Stimulated activated CD4-positive, alpha-beta T cell treated with anti-CD3 and anti-CD28 coated beads, Interleukin-1b, Interleukin-23, amount 100 ng/mL, for 24 hours (primary cell): ENCODE measurements at places on chromosomes 7 and 10.
A peak's percentile ranks its signal among the peaks of the same experiment; 100 is the strongest.

DNA sequence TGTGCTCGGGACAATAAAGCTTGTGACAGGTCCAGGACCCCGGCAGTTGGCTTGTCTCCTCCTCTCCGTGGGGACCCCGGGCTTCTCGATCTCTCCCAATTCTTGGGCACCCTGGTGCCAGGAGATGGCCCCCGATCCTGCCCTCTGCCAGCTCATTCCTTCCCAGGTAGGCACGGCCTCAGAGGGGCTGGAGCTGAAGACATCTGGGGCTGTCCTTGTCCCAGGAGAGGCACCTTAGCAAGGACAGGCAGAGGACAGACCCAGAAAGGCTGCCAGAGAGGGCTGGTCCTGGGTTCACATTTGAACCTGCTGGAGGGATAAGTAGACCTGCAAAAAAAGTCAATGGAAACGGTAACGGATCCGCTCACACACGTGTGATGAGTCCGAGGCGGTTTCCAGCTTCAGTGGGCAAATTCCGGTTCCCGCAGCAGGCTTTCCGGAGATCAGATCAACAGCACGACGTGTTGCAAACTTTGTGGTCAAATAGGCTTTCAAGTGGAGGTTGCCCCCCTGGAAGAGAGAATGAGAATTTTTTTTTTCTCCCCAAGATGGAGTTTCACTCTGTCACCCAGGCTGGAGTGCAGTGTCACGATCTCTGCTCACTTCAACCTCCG lies 47.7 kb upstream of the GTF2IRD1 start:
- DNase-seq: no peak

GRCh38 chr7:98562381-98562823 lies 54.7 kb upstream of the NPTX2 start:
- DNase-seq: no peak

- no peak for DNase-seq
Measured at GRCh38 chr10:97916586-97916985, 66.9 kb downstream of the GOLGA7B start.

- no peak for DNase-seq
Measured at GRCh38 chr7:141287936-141288335, 214.1 kb downstream of the TMEM178B start.

GRCh38 chr7:128383776-128384175 lies 22.3 kb upstream of the PRRT4 start:
- no peak for DNase-seq

GRCh38 chr7:111743244-111743847 lies 181.1 kb upstream of the IMMP2L start:
- no peak for DNase-seq

GRCh38 chr7:33716581-33717477 lies 188.5 kb upstream of the BMPER start:
- DNase-seq: no peak

GRCh38 chr7:28354601-28355402 lies 57.5 kb upstream of the CREB5 start:
- DNase-seq: no peak

- DNase-seq: no peak
Measured at GRCh38 chr7:82258181-82258580, 185.4 kb downstream of the CACNA2D1 start.

- DNase-seq: no peak
Measured at GRCh38 chr7:145986248-145986874, 130.2 kb upstream of the CNTNAP2 start.

GRCh38 chr10:56991591-56992069 lies 630.6 kb upstream of the ZWINT start:
- DNase-seq: no peak

DNA sequence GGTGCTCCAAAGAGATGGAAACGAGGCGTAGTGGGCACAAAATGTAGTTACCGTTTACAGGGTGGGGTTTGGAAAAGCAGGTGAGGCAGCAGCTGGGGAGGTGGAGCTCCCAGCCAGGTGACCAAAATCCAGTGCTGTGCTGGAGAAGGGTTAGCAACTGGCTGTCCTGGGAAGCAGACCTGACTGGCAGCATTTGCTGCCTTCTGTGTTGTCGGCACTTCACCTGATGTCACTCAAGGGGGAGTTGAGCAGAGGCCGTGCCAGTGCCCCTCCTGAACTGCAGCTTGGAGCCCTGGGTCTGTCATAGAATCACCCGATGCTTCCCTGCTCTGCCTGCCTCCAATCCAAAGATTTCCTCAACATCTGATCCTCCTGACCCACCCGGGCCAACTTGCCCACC lies 12.8 kb downstream of the GCK start:
- no peak for DNase-seq

GRCh38 chr7:157943561-157943960 lies 606.8 kb downstream of the DNAJB6 start:
- no peak for DNase-seq

GRCh38 chr7:80634505-80634904 lies 3.9 kb upstream of the CD36 start:
- no peak for DNase-seq

DNA sequence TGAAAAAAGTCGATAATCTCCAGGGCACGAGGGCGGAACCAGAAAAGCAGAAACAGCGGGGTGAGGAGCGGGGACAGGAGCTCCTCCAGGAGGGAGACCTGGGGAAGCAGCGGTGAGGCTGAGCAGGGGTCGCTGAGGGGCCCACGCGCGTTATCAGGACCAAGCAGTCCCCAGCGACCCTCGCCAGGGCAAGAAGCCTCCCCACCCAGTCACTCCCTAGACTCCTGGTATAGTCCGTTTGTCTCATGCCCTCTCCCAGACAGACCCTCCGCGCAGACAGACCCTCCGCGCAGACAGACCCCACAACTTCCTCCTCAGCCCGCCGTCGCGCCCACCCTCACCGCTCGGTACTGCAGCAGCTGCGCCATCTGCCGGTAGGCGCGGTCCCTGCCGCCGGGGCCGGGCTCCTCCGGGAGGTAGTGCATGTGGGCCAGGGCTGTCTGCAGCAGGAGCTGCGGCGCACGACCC lies 6.3 kb downstream of the ATG9B start:
- DNase-seq: peak; percentile 77

DNA sequence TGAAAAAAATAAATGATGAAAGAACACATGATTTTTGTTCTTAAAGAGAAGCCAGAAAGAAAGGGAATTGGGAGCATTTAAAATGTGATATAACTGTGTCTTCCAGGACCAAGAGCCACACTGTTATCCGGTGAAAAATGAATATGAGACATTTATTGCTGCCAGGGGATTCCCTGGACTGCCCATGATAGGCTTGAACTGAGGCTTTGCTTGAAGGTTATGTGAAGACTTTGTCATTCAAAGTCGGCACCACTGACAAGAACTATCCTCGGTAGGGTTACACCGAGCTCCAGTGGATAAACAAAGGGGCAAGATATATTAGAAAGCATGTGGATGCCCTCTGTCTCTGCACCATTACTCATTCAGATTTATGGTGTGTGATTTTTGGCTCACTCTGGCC lies 125.4 kb upstream of the MINDY3 start:
- DNase-seq: no peak

GRCh38 chr7:34184466-34184865 lies 279.1 kb downstream of the BMPER start:
- no peak for DNase-seq

DNA sequence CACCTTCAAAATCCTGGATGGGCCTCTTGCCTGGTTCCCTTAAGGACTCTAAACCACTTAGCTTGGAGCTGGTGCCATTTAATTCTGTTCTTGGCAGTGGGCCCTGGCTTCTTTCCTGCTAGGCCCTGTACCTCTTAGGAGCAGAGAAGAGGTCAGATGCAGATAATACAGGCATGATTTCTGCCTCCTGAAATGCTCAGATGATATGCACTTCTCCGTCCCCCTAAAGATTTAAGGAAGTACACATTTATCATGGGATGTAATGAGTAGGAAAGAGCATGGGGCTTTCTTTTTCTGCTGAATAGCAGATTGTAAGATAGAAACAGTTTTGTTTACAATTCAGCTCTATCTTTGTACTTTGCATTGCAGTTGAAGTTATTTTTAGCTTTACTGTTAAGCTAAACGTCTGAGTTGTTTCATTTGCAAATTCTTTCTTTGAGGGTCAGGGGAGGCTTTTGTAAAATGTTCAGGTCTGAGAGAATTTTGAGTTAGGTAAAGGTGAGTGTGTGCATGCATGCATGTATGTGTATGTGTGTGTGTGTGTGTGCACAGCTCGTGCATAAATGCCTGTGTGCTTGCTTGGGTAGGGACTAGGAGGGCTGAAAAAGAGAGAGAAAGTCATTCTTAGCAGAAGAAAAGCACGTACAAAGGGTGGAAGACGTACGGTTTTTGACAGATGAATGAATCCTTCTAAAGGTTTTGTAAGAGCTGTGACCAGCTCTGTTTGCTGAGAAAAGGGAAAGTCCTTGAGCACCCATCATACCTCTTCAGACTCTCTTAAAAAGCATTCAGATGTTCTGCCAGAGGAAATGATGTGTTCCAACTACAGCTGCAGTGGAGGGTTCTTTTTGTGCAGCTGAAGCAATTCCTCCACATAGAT lies 364.2 kb downstream of the AUTS2 start:
- no peak for DNase-seq

DNA sequence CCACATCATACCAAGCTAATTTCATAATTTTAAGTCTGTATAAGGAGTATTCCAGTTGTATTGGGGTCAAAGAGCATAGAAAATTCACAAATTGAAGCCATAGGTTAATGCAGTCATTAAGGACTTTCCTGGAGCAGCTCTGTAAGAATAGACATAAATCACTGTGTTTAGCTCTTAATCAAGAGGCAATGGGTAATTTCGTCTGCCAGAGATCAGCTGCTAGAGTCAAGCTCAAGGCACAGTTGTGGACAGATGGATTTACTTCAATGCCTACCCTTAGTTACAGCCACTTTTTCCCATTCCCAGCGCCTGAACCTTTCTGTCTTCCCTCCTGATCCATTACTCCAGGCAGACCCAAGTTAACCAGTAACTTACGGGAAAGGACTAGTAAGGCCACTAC lies 40.6 kb upstream of the AGBL3 start:
- no peak for DNase-seq

DNA sequence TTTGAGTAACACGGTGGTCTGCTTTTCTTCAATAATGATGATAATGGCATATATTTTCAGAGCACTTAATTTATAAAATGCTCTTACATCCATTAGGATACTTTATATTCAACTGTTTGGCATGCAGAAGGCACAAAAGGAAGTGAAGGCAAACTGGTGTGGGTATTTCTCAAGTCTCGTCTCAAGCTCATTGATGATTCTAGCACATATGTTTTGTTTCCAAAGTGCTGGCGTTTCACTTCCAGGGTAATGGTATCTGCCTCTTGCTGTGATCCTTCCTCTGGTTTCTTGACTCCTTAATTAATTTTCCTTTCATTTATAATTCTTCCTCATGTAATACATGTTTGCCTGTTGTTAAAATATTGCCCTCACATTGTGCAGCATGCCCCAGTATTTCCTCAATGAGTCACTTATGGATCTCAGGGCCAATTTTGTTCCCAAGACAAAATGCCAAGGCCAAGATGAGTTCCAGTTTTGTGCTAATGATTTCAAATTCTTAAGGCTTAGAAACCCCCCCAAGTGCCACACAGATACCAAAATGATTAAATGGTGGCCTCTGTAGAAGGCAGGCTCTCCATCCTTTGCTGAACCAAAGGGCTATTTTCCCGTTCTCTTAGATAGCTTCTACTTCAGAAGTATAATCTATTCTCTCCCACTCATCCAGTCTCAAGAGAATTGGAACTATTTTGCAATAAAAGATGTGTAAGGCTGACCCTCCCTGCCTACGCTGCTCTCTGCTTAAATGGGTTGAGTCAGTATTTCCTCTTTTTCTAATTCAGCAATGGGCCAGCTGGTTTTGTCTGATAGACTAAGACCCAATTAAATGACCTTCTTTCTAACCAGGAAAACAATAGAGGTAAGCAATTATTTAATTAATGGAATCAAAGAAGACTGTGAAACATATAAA lies 171.2 kb downstream of the ZNF365 start:
- no peak for DNase-seq

- no peak for DNase-seq
Measured at GRCh38 chr7:157558061-157558460, 221.3 kb downstream of the DNAJB6 start.

DNA sequence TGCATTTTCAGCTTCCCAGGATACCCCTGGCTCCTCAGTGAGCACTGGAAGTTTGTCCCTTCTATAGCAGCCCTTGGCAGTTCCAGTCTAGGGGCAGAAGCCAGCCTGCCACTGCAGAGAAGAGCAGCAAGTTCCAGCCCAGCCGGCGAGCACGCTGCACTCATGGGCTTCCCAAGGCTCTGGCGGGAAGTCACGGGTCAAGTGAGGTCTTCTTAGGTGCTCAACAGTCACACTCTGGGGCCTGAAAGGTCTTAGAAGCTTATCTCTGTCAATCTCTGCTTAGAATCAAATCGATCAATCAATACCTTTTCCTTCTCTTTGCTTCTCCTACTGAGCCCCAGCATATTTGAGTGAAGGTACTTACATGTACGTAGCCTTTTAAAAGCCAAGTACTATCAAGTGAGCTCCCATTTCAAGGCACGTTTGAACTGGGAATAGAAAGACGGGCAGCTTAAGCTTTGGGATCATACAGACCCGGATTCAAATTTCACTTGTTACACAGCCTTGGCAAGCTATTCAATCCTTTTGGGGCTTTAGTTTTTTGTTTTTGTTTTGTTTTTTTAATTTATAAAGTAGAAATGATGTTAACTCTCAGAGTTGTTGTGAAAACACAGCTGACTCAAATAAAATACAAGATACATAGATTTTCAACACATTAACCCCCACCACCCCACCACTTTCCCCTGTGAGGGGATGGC lies 152.6 kb upstream of the KLF14 start:
- DNase-seq: no peak

- DNase-seq: no peak
Measured at GRCh38 chr7:109532262-109532992, 962.8 kb downstream of the DNAJB9 start.

GRCh38 chr10:59709395-59710125 lies at the start of gene SLC16A9:
Gene SLC16A9 (minus strand): TSS chr10:59709850. CDS start chr10:59684291, 25,559 bp downstream.
- DNase-seq: peak; percentile 33

- no peak for DNase-seq
Measured at GRCh38 chr10:66748217-66748616, 177.6 kb upstream of the LRRTM3 start.

DNA sequence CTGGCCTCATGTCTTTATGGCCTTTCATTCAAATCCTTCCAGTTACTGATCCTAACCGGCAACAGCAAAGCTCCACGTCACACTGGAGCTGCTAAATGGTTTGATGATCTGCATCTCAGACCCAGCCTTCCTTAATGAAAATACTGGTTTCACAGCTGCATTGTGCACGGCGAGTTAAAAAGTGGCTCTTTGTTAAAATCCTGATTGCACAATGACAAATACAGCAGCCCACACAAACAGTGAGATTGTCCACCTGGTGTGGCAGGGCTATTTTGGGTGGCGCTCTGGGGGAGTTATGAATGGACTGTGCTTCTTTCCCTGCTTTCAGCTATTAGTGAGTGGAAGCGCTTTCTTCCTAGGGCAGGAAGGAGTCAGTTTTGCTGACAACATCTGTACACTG lies 63.4 kb upstream of the C1QL3 start:
- no peak for DNase-seq

GRCh38 chr10:13665516-13666262 lies 78.9 kb downstream of the PRPF18 start:
- DNase-seq: no peak

GRCh38 chr10:114103284-114103683 lies 59.6 kb downstream of the ADRB1 start:
- no peak for DNase-seq
